ENCODE measurements at places on chromosomes 12 and 14.
A peak's percentile ranks its signal among the peaks of the same experiment; 100 is the strongest.

DNA sequence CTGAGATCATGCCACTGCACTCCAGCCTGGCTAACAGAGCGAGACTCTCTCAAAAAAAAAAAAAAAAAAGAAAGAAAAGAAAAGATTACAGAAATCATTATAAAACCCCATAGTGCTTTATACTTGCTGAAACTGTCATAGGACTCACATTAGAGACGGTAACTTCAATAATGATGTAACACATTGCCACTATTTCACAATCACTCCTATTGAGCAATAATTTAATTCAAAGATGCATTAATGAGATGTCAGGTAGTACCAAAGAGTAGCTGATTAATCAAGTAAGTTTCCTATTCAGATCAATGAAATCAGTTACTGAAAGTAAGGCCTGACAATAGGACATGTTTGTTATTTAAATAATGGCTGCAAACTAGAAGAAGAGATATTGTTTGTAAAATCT is 751.5 kb upstream of the ALG10B start:
- DNase-seq: no peak
- no peaks in the 10 kb centered on the region for H3K36me3 ChIP-seq
- H3K27ac ChIP-seq: no peak overlapping the region
- H3K4me3 ChIP-seq: no peak overlapping the region
- H3K4me1 ChIP-seq: no peaks in the 10 kb centered on the region
- no peaks in the 10 kb centered on the region for H3K27me3 ChIP-seq

DNA sequence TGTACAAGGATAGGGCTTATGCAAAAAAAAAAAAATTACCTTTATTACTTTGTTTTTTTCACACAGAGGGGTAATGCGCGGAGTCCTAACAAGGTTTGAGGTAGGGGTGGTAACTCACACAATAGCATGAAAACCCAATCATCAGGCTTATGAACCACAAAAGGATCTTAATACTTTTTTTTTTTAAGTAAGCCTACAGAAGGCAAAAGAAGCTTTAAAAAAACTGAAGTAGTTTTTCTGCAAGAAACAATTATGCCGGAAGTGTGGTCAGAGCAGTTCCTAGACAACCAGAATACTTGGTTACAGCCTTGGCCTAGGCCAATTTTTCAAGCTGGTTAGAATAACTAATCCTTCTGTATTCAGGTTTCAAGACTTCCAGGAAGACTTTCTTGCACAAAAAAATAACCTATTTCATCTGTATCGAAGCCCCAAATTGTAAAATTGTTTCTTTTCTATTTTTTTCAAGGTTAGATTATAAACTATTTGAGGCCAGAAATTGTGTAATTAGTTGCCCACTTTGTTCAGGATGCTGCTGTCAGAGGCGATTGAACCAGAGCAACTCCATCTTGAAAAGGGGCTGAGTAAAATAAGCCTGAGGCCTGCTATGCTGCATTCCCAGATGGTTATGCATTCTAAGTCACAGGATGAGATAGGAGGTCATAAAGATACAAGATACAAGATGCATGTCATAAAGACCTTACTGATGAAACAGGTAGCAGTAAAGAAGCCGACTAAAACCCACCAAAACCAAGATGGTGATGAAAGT is 1.8 kb upstream of the GNS start:
- peaks cover 31% of the 10 kb centered on the region for H3K4me1 ChIP-seq
- H3K27ac ChIP-seq: no peak overlapping the region
- H3K27me3 ChIP-seq: no peaks in the 10 kb centered on the region
- no peaks in the 10 kb centered on the region for H3K36me3 ChIP-seq
- no peak for DNase-seq

DNA sequence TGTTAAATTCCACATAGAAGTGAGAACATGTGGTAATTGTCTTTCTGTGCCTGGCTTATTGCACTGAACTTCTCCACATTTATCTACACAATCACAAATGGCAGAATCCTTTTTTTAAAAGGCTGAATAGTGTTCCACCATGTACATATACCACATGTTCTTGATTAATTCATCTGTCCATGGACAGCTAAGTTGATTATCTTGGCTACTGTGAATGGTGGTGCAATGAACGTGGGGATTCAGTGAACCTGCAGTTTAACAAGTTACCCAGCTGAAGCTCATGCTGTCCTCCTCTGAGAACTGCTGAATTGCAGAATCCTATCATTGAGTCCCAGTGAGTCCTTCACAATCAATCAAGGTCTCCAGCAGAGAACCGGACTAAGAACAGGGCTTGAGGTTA is 74.9 kb downstream of the TBK1 start:
- no peaks in the 10 kb centered on the region for H3K36me3 ChIP-seq
- no peak for DNase-seq
- no peaks in the 10 kb centered on the region for H3K27me3 ChIP-seq
- no peak overlapping the region for H3K27ac ChIP-seq
- H3K4me1 ChIP-seq: peaks cover 39% of the 10 kb centered on the region
- no peak overlapping the region for H3K4me3 ChIP-seq

- no peak overlapping the region for H3K4me3 ChIP-seq
- H3K27ac ChIP-seq: no peak overlapping the region
- no peaks in the 10 kb centered on the region for H3K36me3 ChIP-seq
- peaks cover 4% of the 10 kb centered on the region for H3K27me3 ChIP-seq
Measured at GRCh38 chr14:96165493-96166436, 38.9 kb upstream of the BDKRB2 start.

GRCh38 chr12:108633534-108634248 is at the start of gene SELPLG:
Gene SELPLG (minus strand): TSS chr12:108633894. CDS start chr12:108624307, 9,587 bp downstream.
- no peaks in the 10 kb centered on the region for H3K27me3 ChIP-seq
- peaks cover 4% of the 10 kb centered on the region for H3K36me3 ChIP-seq
- peak within 1 kb of the TSS; percentile 59 for H3K4me3 ChIP-seq
- H3K4me1 ChIP-seq: peaks cover 100% of the 10 kb centered on the region
- DNase-seq: peak; percentile 90

- no peak overlapping the region for H3K27ac ChIP-seq
- H3K4me1 ChIP-seq: 0 out of 2 replicates have a peak, but pooled peaks cover 6% of the 10 kb centered on the region
- DNase-seq: peak; percentile 5
- H3K27me3 ChIP-seq: no peaks in the 10 kb centered on the region
- no peak overlapping the region for H3K4me3 ChIP-seq
- H3K36me3 ChIP-seq: no peaks in the 10 kb centered on the region
Measured at GRCh38 chr12:76201316-76201715, 116.8 kb upstream of the NAP1L1 start.

DNA sequence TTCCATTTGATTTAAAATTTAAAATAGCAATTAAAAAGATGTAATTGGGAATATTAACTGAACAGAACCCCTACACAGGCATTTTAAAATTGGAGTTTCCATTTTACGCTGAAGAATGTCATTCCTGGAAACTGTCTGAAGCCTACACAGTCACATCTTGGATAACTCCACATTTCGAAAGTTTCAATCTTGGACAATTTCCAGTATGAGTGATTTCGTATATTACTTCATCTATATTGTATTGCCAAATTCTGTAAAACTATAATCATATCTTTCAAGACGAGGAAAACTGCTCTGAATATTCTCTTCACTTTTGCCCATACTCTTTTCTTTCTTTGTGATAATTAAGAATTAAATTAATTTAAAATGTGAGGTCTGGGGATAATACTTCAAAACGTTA is 194.2 kb upstream of the ABCD2 start:
- H3K4me1 ChIP-seq: no peaks in the 10 kb centered on the region
- H3K4me3 ChIP-seq: no peak overlapping the region
- H3K27ac ChIP-seq: no peak overlapping the region
- no peak for DNase-seq
- H3K27me3 ChIP-seq: no peaks in the 10 kb centered on the region

DNA sequence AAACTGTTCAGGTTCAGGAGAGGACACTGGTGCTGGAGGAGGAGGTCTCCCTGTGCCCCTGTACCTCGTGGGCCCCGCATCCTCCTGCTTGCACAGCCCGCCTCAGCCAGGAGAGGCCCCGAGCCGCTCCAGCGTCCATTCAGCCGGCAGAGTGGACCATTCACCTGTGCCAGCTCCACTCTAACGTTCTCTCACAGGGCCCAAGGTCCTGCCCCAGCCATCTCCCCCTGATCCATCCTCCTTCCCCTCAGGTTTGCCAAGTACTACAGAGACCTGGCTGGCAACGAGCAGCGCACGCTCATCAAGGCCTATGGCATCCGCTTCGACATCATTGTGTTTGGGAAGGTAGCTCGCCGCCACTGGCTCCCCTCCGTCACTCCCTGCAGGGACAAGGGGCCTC is 22.2 kb downstream of the P2RX4 start:
- no peak overlapping the region for H3K4me3 ChIP-seq
- H3K4me1 ChIP-seq: no peaks in the 10 kb centered on the region
- no peak for DNase-seq
- peaks cover 36% of the 10 kb centered on the region for H3K36me3 ChIP-seq
- no peak overlapping the region for H3K27ac ChIP-seq

GRCh38 chr12:53306826-53307225 is 7.3 kb downstream of the MYG1 start:
- peaks cover 16% of the 10 kb centered on the region for H3K4me1 ChIP-seq
- no peak for DNase-seq
- H3K27ac ChIP-seq: no peak overlapping the region
- H3K4me3 ChIP-seq: no peak overlapping the region
- no peaks in the 10 kb centered on the region for H3K27me3 ChIP-seq

- no peak overlapping the region for H3K4me3 ChIP-seq
- no peaks in the 10 kb centered on the region for H3K36me3 ChIP-seq
- no peaks in the 10 kb centered on the region for H3K4me1 ChIP-seq
- no peak overlapping the region for H3K27ac ChIP-seq
Measured at GRCh38 chr14:72633551-72633950, 260.4 kb downstream of the DPF3 start.

DNA sequence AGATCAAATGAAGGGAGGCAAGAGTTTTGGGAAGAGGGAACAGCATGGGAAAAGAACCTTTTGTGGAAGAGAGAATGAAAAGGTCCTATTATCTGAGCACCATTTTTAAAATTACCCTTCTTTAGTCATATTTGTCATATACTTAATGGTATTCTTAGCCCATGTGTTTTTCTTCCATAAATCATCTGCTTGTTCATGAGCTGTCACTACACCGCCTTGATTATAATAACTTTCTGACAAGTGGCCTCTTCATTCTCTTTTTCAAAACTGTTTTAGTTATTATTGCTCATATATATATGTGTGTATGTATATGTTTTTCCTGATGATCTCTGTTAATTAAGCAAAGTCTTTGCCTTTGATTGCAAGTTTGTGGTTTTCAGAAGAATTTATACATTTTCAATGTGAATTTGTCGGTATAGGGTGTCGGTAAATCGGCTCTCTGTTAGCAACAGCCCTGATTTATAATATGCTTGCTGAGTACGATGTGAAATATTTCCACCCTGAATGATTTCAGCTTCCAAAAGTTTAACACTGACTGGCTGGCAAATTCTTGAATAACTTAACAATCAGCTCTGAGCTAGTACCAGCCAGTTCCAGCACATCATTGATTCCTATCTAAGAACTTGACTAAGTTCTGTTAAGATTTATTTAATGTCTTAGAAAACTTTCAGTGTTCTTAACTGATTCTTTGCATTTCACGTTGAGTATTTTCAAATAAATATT is 49.2 kb downstream of the GUCY2C start:
- H3K27me3 ChIP-seq: peaks cover 26% of the 10 kb centered on the region
- no peak for DNase-seq
- no peaks in the 10 kb centered on the region for H3K36me3 ChIP-seq
- peaks cover 28% of the 10 kb centered on the region for H3K4me1 ChIP-seq
- no peak overlapping the region for H3K27ac ChIP-seq

GRCh38 chr14:28576523-28576922 is 190.1 kb upstream of the FOXG1 start:
- no peak for DNase-seq
- H3K4me3 ChIP-seq: no peak overlapping the region
- H3K27ac ChIP-seq: no peak overlapping the region
- H3K4me1 ChIP-seq: no peaks in the 10 kb centered on the region

DNA sequence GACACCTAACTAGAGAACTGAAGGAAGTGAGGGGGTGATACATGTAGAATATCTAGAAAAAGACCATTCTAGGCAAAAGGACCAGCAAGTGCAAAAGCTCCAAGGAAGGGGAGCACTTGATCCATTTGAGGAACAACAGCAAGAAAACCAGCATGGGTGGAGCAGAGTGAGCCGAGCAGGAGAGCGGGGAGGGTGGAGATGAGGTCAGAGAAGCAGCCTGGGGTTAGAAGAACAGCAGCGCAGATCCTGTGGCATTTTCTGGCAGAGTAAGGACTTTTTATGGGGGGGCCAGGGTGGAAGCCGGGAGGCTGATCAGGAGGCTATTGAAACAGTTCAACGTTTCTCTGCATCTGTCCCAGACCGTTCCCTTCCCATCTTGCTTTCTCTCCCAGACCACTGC is 24.5 kb upstream of the TMCC3 start:
- H3K27ac ChIP-seq: no peak overlapping the region
- no peaks in the 10 kb centered on the region for H3K4me1 ChIP-seq
- no peak overlapping the region for H3K4me3 ChIP-seq
- peaks cover 10% of the 10 kb centered on the region for H3K27me3 ChIP-seq
- DNase-seq: no peak

GRCh38 chr14:101521473-101521915 is 39.8 kb upstream of the DIO3 start:
- no peak overlapping the region for H3K27ac ChIP-seq
- no peak for DNase-seq
- no peaks in the 10 kb centered on the region for H3K27me3 ChIP-seq
- no peaks in the 10 kb centered on the region for H3K36me3 ChIP-seq
- H3K4me3 ChIP-seq: no peak overlapping the region

DNA sequence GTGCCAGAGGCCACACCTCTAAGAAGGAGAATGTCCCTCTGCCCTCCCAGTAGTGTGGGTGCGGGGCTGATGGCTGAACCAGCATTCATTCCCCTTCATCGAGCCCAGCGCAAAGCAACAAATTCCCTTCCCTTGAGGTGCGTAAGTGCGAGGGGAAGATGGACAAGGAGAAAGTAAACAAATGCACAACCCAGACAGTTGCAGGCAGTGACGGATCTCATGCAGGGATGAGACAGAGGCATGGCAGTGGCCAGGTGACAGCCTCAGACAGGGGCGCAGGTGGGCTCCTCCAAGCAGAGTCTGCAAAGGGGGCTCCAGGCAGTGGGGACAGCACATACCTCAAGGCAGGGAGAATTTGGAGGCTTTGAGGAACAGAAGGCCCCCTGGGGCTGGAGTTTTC is 2.3 kb upstream of the MYL2 start:
- no peaks in the 10 kb centered on the region for H3K4me1 ChIP-seq
- DNase-seq: no peak
- no peak overlapping the region for H3K4me3 ChIP-seq
- H3K27me3 ChIP-seq: peaks cover 6% of the 10 kb centered on the region
- H3K36me3 ChIP-seq: no peaks in the 10 kb centered on the region
- H3K27ac ChIP-seq: no peak overlapping the region

- no peak overlapping the region for H3K4me3 ChIP-seq
- H3K27ac ChIP-seq: no peak overlapping the region
- H3K36me3 ChIP-seq: no peaks in the 10 kb centered on the region
Measured at GRCh38 chr12:74337951-74338350, 199.7 kb upstream of the ATXN7L3B start.

GRCh38 chr12:55060470-55060869 is 40.7 kb downstream of the NEUROD4 start:
- H3K4me1 ChIP-seq: no peaks in the 10 kb centered on the region
- H3K4me3 ChIP-seq: no peak overlapping the region
- no peak for DNase-seq
- peaks cover 56% of the 10 kb centered on the region for H3K27me3 ChIP-seq
